Fibroblast of lung (primary cell): ENCODE measurements at places on chromosomes 5 and 9. TPM values are rescaled to one million over a fixed set of nuclear protein-coding genes. Genes with fewer than 3 reads are reported as not detected.

DNA sequence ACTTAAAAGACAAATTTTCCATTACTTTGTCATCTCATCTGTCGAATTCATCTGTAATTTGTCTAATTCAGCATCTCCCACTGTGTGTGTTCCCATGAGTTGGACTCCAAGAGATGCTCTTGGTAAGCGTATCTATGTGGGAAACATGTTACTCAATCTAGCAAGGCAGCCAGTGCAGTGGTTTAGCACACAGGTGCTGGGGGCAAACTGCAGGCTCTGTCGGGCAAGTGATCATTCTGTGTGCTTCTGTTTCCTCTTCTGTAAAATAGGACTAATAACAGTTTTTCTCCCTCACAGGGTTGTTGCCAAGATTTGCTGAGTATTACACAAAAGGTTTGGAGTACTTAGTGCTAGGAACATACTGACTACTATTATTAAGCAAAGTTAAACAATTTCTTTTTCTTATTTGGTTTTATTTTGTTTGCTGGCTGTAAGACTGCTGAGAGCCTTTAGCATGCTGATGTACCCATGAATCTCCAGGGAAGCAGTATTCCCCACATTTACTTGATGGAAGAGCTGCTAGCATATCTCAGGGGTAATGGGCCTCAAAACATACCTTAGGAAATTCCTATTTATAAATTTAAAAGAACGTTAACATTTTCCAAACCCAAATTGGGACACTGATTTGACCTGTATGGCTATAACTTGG, 709 bp upstream of the GAPT start:
- no peak for DNase-seq
- H3K27me3 ChIP-seq: no peaks in the 10 kb centered on the region
- no peak overlapping the region for H3K4me3 ChIP-seq
- H3K27ac ChIP-seq: no peak overlapping the region
- H3K36me3 ChIP-seq: no peaks in the 10 kb centered on the region

DNA sequence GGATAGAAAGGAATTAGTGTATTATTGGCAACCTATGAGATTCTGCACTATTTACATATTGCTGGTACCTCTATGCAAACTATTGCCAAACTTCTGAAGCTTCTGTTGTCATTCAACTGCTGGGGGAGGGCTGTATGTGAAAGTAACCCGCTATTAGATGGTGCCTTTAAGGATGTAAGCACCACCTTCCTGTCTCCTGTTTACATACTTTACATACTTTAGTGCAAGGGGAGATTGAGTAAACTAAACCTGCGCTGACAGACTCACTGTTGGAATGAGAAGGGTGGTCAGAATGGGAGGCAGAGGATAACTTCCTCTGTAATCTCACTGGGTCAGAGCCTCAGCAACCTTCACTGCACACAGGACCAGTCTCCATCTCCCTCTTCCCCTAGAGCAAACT, 123.8 kb downstream of the NR3C1 start:
- no peak for DNase-seq
- H3K27me3 ChIP-seq: no peaks in the 10 kb centered on the region
- no peaks in the 10 kb centered on the region for H3K4me1 ChIP-seq
- no peak overlapping the region for H3K27ac ChIP-seq
- H3K4me3 ChIP-seq: no peak overlapping the region

DNA sequence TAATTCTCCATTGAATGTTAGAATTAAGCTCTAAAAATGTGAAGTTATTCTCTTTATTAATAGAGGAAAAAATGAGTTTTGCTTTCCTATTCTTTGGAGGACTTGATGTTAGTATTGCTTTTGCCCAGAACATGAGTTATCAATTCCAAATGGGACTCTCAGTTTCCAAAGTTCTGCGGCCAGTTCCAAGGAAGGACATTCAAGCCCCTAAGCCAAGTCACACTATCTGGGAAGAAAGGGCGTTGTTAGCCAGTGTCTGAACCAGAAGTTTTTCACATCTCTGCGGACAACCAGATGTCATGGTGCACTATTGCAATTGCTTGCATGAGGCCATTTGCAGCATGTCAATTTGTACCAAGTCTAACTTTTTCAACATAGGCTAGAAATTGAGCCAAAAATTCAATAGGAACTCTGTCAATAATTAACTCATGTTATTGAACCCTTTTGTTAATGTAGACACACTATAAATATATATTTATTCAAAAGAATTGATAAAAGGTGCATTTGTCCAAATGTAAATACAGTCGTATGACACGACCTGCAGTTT, 183.3 kb upstream of the PIK3R1 start:
- no peaks in the 10 kb centered on the region for H3K27me3 ChIP-seq
- H3K4me3 ChIP-seq: no peak overlapping the region
- H3K27ac ChIP-seq: no peak overlapping the region
- H3K4me1 ChIP-seq: peaks cover 13% of the 10 kb centered on the region
- no peak for DNase-seq

RETREG1 gene
- 0.51 and 0.99 TPM in 2 replicates for total RNA-seq

OSMR gene
- 74.7 and 102 TPM in 2 replicates for total RNA-seq
